GM06990 (cell line): ENCODE measurements at places on chromosomes 7 and 10.

GRCh38 chr10:22319547-22319979 is 1.3 kb upstream of the BMI1 start:
- no peak for DNase-seq

DNA sequence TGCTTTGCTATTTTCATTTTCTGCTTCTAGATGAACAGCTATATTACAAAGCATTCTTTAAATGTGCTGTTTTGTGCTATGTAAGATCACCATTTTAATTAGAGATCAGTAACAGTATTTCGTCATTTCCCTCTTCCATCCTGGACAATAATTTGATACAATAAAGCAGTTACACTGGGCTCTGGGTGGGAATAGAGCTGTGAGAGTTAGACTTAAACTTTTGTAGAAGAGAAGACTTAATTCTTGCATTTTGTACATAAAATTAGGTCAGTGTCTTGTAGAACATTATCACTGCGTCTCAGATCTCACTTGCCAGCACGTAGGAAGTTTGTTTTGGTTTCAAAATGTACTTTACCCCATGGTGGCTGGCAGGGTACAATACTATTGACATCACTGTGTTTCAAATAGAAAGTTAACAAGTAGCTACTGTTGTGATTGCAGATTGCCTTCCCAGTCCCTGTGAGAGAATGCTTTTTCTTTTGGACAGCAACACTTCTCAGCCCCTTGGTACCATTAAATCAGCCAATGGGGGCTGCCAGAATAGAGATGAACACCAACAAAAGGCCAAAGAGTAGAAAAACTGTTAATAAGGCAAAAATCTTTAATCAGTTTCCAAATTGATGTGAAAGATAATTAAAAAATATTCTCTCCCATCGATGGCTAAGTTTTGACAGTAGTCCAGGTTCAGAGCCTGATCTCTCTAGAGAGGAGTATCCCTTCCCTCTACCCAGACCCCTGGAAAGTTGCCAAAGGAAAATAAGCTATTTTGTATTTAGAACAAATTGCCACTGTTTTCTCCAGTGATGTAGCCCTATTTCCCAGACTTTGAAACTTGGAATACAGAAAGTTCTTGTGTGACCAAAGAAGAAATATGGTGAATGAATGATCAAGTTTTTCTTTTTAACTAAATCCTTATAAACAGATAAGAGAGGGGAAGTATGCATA is 35.1 kb downstream of the SMNDC1 start:
- no peak for DNase-seq

- DNase-seq, result no peak
These were observed 14.7 kb upstream of the TMEM236 start for GRCh38 chr10:17737027-17737965.

DNA sequence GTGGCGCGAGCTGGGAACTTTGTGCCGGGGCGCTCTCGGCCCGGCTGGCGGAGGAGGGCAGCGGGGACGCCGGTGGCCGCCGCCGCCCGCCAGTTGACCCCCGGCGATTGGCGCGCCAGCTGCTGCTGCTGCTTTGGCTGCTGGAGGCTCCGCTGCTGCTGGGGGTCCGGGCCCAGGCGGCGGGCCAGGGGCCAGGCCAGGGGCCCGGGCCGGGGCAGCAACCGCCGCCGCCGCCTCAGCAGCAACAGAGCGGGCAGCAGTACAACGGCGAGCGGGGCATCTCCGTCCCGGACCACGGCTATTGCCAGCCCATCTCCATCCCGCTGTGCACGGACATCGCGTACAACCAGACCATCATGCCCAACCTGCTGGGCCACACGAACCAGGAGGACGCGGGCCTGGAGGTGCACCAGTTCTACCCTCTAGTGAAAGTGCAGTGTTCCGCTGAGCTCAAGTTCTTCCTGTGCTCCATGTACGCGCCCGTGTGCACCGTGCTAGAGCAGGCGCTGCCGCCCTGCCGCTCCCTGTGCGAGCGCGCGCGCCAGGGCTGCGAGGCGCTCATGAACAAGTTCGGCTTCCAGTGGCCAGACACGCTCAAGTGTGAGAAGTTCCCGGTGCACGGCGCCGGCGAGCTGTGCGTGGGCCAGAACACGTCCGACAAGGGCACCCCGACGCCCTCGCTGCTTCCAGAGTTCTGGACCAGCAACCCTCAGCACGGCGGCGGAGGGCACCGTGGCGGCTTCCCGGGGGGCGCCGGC is 870 bp downstream of the FZD1 start:
- peak; percentile 70 for DNase-seq

DNA sequence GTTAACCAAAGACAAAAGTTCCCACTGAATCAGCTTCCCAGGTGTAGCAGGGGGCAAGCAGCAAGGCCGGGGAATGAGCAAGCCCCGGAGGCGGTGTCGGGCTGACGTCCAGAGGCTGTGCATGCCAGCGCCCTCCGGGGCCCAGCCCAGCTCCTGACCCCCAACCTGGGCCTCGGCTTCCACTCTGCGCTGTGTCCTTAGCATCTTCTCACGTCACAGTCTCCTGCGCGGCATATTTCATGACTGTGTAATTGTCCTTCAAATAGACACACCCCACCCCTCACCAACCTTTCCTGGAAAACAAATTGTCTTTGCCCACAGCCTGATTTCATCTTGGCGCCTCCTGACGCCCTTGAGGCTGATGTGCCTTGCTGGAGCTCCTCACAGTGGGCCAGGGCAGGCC is 133.5 kb downstream of the RGS10 start:
- DNase-seq, result no peak

- no peak for DNase-seq
These were observed 47.8 kb upstream of the NKX2-3 start for GRCh38 chr10:99484626-99485581.

GRCh38 chr10:94174838-94175237 is 181.1 kb downstream of the PLCE1 start:
- no peak for DNase-seq

DNA sequence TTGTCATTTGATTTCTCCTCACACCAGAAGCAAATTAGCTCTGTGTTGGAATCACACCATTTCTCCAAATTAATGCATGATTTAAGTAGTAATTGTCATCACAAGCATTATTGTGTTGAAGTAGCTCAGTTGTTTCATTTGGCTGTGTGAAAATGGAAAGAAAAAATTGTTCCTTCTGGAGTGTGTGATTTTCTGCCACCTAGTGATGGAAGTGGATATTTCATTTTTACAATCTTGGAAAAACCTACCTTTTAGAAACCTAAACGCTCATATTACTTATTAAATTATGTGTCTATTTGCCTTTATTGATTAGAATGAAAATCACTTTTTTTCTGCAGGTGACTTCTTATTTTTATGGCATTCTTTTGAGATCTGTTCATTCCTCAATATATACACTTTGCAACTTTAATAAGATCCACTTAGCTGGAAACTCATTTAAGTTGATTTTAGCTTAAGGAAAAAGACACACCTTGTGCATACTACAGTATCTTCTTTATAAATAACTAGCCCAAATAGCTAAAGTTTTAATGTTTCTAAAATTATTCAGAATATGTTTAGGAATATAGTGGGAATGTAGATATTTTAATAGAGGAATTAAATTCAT is 50.0 kb downstream of the SRI start:
- no peak for DNase-seq

GRCh38 chr7:73487486-73487885 is 34.6 kb downstream of the BAZ1B start:
- DNase-seq, result no peak

DNA sequence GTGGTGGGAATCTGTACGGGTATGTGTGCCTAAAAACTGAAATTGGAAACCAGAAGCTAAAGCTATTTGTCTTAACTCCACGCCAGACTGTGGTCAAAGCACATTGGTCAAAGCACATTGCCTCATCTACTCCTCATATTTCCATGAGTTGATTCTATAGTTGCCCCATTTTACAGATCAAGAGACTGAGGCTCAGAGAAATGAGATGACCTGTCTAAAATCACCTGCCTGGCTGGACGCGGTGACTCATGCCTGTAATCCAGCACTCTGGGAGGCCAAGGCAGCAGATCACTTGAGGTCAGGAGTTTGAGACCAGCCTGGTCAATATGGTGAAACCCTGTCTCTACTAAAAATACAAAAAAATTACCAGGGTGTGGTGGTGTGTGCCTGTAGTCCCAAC is 21.7 kb upstream of the MNX1 start:
- no peak for DNase-seq

GRCh38 chr7:70312336-70312735 is 714.1 kb downstream of the AUTS2 start:
- no peak for DNase-seq

DNA sequence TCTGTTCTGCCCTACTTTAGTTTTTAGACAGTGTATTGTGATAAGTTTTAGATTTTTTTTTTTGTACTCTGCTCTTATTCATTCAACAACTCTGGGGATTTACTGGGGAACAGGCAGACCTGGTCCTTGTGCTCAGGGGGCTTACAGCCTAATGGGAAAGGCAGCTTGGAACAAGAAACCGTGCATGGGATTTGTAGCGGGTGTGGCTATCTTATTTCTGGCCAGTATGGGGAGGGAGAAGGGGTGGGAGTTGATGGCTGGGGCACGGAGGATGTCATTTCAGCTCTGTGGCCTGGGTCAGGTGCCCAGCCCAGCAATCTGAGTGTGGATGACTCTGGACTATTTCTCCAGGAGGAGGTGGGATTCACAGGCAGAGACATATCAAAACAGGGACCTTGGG is 47.0 kb downstream of the GRK5 start:
- DNase-seq, result no peak

- no peak for DNase-seq
These were observed 9.2 kb downstream of the GNA12 start for GRCh38 chr7:2834748-2835441.

GRCh38 chr10:15433850-15434537 is 62.9 kb upstream of the FAM171A1 start:
- DNase-seq, result no peak

DNA sequence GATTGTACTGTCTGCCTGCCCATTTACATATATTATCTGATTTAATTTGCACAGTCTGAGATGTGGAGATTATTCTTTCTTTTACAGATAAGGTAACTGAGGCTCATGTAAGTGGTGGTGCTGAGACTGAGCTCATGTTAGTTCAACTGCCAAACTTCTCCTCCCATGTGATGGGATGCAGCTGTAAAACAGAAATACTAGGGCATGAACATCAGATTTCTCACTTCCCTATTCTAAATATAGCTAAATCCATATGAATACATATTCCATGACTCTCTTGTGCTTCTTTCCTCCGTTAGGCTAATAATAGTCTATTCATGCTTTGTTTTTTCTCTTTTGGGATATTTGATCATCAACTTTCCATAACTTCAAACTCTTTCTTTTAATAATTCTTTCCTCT is 84.7 kb downstream of the PTPRZ1 start:
- no peak for DNase-seq

- DNase-seq, result no peak
These were observed 152.6 kb downstream of the PTPN20 start for GRCh38 chr10:47063858-47064257.

GRCh38 chr10:102468683-102469082 is 17.3 kb upstream of the C10orf95 start:
- no peak for DNase-seq

- no peak for DNase-seq
These were observed 311.8 kb downstream of the PTPRN2 start for GRCh38 chr7:158275711-158276413.

GRCh38 chr10:106380706-106381105 is 783.8 kb downstream of the SORCS1 start:
- DNase-seq, result no peak

GRCh38 chr7:30771880-30772425 is 736 bp downstream of the MINDY4 start:
- peak; percentile 24 for DNase-seq

GRCh38 chr10:132803416-132804210 is 17.7 kb upstream of the NKX6-2 start:
- no peak for DNase-seq

DNA sequence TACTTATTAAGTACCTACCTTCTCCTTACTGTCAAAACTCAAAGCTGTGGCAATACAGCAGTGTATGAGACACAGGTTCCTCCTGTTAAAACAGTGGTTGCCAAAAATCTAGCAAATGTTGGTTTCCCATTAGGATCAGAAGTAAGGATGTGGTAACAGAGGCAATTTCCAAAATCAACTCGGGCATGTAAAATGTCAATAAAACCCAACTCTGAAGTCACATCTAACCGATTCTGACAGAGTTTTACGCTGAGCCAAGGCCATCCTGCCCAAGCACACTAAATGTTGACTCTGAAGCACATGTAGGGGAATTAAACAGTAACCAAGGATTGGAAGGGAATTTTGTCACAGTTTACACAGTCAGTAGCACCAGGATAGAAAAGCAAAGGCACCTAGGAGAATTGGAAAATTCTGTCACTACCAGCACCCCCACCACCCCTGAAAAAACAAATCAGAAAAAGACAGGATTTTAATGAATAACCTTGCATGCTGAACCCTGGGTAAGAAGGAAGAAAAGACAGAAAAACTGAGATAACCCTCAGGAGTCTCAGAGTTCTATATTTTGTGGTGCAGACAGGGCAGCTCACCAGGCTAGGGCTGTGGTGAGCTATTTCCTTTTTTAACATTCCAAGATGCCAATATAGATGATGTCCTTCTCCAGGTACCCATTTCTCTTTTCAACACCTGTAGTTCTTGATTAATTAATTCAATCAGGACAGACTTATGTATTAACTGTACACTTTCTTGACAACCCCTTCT is 119.5 kb downstream of the DOCK4 start:
- DNase-seq, result no peak

DNA sequence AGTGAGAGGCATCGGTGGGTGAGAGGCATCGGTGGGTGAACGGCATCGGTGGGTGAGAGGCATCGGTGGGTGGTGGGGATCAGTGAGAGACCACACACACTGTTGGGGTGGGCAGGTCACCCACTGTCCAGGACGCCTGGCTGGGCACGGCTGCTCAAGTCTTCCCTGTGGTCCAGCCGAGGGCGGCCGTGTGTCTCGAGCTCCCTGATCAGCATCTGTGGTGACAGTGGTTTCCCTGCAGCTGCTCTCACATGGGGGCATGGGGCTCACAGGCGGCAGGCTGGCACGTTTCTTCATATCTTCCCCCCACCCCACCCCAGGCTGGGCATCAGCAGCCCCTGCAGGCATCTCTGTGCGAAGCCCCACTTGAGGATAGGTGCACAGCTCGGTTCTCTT is 78.2 kb downstream of the NKX6-2 start:
- DNase-seq, result no peak

DNA sequence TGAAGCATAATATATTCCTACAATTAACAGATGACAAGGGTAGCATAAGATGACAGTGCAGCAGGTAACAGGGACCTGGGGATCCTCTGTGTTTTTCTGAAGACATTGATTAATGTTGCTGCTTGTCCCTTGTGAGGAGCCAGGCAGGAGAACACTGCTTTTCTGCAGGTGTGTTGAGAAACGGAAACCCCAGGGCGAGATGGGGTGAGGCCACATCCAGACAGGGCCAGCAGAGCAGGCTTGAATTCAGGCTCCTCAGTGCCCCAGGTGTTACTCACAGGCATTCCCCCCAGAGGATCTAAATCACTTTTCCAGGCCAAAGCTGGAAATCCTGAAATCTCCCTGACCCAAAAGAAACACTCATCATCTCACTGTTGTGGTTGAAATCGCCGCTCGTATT is 105.3 kb downstream of the CCDC3 start:
- DNase-seq, result no peak

GRCh38 chr10:18738835-18739234 is 79.6 kb downstream of the ARL5B start:
- no peak for DNase-seq
